ENCODE measurements at places on chromosomes 1 and 21.
A peak's percentile ranks its signal among the peaks of the same experiment; 100 is the strongest.

DNA sequence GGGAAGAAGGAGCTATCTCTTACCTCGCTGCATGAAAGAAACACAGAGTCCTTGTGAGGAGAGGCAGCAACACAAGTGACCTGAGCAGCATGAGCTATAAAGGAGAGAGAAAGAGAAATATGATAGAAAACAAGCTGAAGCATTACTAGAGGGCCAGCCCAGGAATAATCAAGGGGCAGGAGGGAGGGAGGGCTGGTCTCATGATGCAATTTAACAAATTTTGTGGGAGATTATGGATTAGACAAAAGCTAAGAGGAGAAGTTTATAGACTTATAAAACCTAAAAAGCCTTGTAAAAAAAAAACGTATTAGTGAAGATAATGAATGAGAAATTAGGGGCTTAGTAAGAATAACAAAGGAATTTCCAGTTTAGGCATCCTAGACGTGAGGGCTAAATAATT lies 5.0 kb downstream of the WDR77 start:
- no peak for DNase-seq

DNA sequence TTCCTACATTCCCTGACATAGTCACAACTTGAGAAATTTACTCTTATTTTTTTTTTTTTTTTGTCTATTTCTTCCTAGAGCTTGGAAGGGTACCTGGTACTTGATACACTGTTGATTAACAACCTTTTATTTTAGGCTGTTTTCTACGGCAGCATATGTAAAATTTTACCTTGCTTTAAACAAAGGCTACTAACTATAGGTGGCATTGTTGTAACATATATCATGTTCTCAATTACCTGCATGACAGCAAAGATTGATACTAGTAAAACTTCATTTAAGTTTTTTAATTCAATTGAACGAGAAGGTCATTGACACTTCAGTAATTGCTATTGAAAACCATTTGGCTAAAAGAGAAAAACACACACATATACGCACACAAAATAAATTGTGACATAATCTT lies 238.3 kb upstream of the ESRRG start:
- DNase-seq = no peak

DNA sequence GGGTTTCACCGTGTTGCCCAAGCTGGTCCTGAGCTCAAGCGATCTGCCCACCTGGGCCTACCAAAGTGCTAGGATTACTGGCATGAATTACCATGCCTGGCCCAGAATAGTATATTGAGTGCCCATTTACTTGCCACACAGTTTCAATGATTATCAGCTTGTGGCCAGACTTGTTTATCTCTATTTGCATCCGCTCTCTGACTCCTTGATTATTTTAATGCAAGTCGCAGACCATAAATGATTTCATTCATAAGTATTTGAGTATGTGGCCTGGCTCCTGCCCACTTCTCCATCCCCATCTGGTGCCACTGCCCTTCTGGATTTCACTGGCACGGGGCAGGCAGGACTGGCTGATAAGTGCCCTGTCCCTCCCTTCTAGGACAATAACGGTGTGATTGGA lies 18.2 kb upstream of the TRNAU1AP start:
- no peak for DNase-seq

DNA sequence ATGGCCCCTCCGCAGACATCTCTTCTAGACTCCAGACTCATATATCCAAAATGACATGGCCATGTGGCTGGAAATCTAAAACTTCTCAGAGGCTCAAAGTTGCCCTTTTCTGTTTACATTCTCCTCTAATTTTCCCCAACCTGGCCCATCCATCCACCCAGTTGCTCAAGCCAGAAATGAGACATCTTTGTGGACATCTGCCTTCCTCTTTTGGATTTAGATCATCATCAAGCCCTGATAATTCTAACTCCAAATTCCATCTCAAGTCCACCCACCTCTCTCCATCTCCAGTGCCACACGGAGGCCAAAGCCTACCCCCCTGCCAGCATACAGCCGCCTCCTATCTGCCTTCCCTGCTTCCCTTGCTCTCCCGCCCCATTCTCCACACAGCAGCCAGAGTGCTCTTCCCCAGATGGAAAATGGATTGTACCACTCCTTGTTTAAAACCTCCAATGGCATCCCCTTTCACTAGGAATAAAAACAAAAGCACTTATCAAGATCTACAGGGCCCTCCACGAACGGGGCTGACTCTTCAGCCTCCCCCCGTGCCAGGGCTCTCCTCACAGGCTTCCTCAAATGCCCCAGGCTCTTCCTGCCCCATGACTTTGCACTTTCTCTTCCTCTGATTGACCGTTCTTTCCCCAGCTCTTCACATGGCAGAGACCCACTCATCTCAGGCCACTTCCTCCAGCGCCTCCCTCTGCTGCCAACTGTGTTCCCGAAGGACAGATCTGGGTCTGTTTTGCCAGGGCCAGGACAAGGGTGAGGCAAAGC lies 40.1 kb downstream of the SYT6 start:
- DNase-seq = no peak

DNA sequence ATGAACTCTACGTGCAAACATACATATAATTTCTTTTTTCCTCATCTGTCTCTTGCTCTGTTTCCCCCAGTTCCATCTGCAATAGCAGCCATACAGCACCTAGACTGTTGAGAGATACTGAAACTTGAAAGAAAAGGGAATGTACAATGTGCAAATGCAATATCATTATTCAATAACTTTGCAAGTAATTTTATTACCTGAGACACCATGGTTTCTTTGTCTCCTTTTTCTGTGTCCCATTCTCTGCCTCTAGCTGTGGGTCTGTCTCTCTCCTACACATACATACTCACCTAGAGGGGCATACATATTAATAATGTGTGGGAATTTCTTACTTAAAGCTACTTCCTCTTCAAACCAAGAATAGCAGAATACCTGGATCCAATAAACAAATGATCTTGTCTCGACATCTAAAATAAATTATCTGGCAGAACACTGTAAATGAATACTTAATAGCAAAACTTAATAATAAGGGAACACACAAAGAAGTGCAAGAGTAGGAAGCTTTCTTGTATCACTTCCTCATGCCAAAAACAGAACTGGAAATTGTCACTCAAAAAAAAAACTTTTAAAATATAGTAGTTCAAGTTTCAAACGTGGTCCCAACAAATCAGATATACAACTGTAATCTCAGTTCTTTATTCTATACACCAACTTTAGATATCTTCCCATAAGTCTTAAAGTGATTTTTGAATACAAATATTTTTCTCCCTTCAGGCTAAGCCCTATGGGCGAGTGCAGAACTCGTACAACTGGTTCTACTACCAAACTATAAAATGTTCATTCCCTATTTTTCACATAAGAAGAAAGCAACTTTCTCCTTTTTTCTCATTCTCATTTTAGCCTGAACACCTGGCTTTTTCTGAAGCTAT lies 194.6 kb downstream of the NRIP1 start:
- DNase-seq = no peak

DNA sequence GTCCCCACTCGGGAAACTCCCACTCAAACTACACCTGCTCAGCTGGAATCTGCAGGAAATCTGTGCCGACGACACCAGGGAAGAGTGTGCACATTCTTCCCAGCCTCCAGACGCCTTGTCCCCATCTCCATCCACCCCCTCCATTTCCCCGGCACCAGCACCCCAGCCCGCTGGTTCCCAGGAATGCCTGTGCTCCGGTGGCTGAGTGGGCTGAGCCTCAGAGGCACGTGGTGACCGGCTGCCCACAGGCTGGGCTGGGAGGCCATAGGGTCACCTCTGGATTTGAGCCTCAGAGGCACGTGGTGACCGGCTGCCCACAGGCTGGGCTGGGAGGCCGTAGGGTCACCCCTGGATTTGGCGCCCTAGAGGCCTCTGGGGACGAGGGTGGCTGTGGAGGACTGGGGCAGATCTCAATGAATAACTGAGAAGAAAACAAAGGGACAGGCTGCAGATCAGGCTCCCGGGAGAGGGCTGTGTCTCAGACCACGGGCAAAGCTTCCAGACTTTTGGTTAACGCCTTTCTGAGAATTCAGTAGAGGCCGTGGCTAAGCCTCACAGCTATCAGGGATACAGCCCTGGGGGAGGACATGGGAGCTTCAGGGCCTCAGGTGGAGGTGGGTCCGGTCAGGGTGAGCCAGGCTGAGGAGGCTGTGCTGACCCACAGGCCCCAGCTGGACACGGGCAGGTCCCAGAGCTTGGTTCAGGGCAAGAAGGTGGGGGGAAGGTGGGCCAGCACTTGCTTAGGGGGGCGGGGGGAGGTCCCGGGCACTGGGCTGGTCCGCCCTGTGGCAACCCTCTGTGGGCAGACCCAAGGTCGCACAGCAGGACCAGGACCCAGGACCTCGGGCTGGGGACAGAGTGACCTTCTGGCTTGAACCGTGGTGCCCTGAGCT lies 17.3 kb upstream of the TTLL10 start:
- no peak for DNase-seq

DNA sequence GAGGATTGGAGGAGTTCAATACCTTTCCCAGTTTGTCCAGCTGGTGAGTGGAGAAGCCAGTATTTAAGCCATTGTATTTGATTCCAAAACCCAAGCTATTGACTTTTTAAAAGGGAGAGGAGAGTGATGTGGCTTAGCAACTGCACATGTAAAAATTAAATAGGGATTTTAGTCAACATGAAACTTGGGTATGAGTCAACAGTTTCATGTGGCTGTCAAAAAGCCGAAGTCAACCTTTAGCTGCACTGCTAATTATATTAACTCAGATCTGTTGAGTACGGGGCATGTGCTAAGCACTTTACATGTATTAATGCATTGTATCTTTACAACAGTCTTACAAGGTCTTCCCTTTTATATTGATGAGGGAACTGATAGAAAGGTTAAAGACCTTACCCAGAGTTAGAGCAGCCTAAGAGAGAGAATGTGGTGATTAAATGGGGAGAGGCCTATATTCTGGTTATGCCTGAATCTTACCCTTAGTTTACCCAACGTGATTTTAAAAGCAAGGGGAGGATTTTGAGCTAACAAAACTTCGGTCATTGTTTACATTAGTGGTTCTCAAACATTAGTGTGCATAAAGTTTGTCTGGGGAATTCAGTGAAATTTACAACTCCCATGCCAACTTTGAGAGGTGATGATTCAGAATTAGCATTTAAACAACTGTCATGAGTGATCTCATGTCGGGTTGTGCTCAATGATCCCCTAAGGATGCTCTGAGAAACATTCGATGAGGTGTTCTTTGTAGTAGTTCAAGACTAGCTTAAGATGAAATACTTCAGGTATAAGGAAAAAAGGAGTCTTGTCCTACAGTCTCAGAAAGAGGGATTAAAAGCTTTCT lies 6.9 kb upstream of the SLC35F3 start:
- DNase-seq = peak; percentile 76

- DNase-seq = no peak
Observed at GRCh38 chr1:95017775-95018174, 55.0 kb downstream of the ALG14 start.

DNA sequence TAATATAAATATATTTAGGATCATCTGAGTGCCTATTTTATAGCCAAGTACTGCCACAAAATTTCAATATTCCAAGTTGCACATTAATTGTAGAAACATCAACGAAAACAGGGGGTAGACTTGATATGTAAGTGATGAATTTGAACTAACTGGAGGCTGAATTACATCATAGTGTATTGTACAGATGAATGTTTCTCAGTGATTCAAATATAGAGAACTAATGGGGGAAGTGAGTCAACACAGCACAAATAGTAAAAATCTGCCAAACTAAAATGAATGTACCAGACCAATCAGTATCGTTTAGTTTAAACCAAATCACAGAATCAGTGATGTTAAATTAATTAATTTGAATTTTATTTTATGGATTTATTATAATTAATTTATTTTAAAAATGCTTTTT lies 42.8 kb downstream of the RTCA start:
- DNase-seq = no peak

GRCh38 chr1:156463874-156464273 lies 36.7 kb downstream of the MEF2D start:
- no peak for DNase-seq

DNA sequence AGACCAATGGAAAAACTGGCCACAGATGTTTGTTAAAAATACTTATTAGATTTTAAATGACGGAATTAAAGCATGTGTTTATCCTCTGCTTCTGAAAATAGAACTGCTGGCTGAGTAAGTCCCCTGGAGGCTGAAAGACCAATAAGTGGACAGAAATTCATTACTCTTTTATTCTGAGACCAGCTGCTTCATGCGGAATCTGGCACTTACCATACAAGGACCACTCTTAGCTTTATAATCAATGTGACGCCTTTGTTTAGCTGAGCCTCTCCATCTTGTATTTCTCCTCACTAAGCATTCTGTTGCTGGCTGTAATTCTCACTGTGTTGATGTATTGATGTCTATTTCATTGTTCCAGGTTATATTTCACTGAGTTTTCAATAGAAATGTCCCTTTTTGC lies 6.3 kb upstream of the EXO1 start:
- no peak for DNase-seq

GRCh38 chr1:30322859-30323257 lies 400.5 kb downstream of the MATN1 start:
- DNase-seq = no peak

GRCh38 chr1:170555370-170555769 lies 23.4 kb downstream of the GORAB start:
- peak; percentile 3 for DNase-seq

- DNase-seq = no peak
Observed at GRCh38 chr1:164982545-164982944, 374.0 kb downstream of the LMX1A start.

DNA sequence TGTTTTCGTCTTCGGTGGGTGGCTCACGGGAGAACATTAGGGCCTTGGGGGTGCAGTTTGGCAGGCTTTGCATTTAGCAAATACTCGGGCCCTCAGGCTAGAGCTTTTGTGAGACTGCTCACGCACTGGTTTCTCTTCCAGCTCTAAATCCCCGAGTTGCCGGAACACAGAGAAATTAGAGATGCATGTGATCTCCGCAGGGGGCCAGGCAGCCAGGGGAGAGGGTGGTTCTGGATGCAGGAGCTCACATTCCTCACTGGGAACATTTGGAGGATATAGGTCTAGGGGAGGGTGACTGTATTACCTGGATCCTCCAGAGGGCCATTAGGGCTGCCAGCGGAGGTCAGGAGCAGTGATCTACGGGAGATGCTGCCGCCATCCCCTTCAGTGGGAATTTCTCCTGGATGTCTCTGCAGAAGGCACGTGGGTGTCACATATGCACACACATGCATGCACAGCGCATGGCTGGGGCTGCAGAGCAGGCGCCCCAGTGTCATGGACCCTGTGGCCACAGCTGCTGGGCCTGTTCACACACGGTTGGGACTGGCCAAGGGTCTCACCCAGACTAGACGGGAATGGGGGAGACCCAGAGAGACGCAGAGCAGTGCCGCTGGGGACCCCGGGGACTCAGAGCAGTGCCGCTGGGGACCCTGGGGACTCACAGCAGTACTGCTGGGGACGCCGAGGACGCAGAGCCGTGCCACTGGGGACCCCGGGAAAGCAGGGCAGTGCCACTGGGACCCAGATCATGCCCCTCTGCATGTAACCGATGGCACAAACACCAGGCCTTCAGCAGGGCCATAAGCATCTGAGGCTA lies 258.7 kb downstream of the CAMTA1 start:
- DNase-seq = no peak

DNA sequence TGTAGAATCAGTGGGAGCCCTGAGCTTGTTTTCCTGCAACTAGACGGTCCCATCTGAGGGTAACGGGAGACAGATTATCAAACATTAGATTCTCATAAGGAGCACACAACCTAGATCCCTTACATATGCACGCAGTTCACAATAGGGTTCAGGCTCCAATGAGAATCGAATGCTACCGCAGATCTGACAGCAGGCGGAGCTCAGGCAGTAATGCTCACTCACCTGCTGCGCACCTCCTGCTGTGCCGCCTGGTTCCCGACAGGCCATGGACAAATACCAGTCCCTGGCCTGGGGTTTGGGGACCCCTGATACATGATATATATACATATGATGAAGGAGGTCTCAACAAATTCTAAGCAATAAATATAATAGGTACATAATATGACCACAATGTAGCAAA lies 19.7 kb upstream of the SMIM12 start:
- DNase-seq = no peak

- peak; percentile 47 for DNase-seq
Observed at GRCh38 chr1:185917646-185918045, 183.5 kb downstream of the HMCN1 start.
